Left forelimb (tissue), 1 donor: ENCODE measurements at places on chromosomes 2 and 18.

DNA sequence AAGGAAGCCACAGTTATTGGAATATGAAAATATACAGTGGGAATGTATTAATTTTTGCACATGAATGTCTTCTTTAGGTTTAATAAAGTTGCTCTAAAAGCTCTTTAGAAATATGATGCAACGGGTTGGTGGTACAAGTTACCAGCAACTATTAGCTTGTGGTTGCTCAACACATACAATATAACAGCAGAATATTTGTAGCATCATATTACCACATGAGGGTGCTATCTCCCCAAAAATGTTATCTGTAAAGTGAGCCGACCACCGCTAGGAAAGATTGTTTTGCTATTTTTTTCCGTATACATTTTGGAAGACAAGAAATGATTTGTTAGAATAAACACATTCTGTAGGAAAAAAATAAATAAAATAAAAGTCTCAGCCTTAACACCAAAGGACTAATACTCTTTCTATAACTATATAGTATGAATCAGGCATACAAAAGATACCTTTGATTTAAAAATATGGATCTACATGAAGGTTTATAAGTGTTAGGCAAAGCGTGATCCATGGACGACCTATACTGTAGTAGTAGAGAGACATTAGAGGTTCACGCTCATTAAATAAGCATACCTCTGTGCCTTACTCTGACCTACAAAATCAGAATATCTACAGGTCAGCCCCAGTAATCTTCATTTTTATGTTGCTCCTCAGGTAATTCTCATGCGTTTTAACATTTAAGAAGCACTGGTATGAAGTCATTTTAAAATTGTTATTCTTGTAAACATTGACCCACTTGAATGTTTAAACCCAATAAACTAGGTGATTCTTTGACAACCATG, 1110.6 kb upstream of the ACVR2A start:
- no peak for DNase-seq

GRCh38 chr2:126736133-126736874, 80.3 kb downstream of the GYPC start:
- DNase-seq, result no peak

GRCh38 chr18:492451-492850, 8.1 kb downstream of the COLEC12 start:
- no peak for DNase-seq

- DNase-seq, result no peak
Observed at GRCh38 chr2:12501469-12502158, 215.1 kb upstream of the TRIB2 start.

- no peak for DNase-seq
Observed at GRCh38 chr2:173571021-173571821, 216.5 kb downstream of the CDCA7 start.

- DNase-seq, result peak; percentile 96
Observed at GRCh38 chr2:65435625-65436168, 3.3 kb upstream of the SPRED2 start.

GRCh38 chr18:44309185-44309584, 371.5 kb upstream of the SETBP1 start:
- DNase-seq, result no peak

DNA sequence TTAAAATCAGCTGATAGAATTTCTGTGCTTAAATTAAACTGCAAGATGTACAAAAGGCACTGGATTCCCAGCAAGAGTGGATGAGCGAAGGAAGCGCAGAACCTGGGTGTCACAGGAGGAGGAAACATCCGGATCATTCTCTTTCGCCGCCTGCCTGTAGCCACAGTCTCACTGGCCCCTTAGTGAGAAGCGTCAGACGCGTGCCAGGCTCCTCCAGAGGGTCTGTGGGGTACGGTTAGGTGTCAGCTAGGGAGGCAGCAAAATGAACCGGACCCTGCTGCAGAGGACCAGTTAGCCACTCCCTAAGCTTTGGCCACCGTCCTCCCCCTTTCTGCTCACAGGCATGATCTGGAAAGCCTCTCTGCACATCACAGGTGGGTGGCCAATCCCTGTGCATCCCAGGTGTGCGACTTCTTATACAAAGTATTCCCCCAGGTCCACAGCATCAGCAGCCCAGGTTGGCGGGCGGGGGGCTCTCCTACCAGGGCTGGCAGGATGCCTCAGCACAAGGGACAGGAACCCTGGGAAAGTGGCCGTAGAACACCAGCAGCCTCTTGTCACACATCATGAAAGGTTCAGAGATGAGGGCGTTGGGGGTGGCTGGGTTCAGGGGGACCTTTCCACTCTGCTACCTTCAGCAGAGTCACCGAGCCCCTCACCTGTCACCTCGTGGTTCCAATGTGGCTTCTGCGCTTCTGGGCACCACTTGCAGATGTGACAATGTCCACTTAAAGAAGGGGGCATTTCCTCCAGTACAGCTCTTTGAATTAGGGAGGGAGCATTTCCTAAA, 61.1 kb upstream of the SLC66A3 start:
- DNase-seq, result no peak
